Activated CD8-positive, alpha-beta memory T cell treated with anti-CD3 and anti-CD28 coated beads for 24 hours (primary cell): ENCODE measurements at places on chromosomes 1 and 21.

- no peak for DNase-seq
Observed at GRCh38 chr1:55311979-55312378, 96.8 kb upstream of the USP24 start.

GRCh38 chr1:119141020-119141424 is 569 bp upstream of the WARS2 start:
- peak; percentile 73 for DNase-seq

GRCh38 chr1:3674100-3675094 is 22.1 kb downstream of the TP73 start:
- no peak for DNase-seq

DNA sequence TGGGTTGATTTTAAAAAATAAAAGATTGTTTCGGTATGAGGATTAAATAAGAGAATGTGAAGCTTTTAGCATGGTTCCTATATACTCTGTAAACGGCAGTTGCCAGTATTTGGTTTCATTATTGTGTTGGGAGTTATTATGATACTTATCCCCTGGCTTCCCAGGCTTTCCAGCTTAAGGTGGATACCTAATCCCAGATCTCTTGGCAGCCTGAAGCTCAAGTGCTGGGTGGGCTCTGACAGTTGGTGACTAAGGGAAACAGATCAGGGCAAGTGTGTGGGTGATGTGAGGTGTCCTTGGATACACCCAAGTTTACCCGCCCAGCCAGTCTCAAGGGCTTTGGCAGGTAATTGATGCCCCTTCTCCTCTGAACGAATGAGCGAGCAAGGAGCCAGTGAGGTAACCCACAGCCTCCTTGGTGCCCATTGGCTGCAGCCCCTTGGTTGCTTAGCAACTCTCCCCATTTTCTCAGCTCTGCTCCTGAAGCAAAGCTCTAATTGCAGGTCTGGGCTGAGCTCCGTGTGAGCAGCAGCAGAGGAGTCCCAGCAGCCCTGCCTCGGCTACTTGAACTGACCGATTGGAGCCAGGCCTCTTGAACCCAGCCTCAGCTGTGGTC is 6.1 kb downstream of the IPO13 start:
- no peak for DNase-seq

DNA sequence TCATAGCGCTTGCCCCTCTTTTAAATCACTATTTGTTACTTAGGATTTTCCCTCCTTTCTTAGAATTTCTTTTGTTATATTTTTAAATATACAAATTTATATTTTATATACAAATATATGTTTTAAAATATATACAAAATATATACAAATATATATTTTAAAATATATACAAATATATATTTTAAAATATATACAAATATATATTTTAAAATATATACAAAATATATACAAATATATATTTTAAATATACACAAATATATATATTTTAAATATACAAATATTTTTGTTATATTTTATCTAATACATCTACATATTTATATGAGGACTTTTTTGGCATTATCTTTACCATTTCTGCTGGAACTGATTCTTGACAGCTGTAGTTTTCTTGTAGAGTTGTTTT is 50.9 kb upstream of the QSOX1 start:
- no peak for DNase-seq

GRCh38 chr21:38806153-38806941 is 618 bp downstream of the ETS2 start:
- peak; percentile 79 for DNase-seq

GRCh38 chr21:38032082-38032801 is 116.0 kb upstream of the KCNJ6 start:
- no peak for DNase-seq

DNA sequence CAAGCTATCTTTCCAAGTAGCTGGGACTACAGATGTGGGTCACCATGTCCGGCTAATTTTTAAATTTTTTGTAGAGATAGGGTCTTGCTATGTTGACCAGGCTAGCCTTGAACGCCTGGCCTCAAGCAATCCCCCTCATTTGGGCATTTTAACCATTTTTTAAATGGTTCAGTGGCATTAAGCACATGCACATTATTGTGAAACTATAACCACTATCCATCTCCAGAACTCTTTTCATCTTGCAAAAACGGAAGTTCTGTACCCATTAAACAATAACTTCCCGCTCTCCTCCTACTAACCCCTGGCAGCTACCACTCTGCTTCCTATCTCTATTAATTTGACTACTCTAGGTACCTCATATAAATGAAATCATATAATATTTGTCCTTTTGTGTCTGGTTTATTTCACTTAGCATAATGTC is 4.8 kb upstream of the IL6R start:
- no peak for DNase-seq

DNA sequence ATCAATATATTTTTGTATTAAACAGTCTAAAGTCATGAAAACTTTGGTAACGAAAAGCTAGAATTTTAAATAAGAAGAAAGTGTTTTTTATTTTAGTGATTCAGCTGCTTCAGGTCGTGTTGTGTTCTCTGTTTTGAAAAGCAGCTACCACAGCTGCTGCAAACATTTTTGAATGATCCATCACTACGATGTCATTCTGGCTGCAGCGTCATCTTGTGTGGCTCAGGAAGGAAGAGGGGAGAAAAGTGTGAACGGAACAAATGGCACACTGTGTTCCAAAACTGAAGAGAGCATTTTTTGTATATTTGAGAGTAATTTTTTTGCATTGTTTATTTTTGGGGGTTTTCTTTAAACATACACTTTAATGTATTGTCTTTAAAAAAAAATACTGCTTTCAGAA is 323.0 kb upstream of the ADGRL2 start:
- no peak for DNase-seq
